ENCODE measurements at places on chromosomes 1 and 21.
A peak's percentile ranks its signal among the peaks of the same experiment; 100 is the strongest.

GRCh38 chr1:230878591-230878990 lies 10.3 kb upstream of the C1orf198 start:
- peak; percentile 68 for DNase-seq

GRCh38 chr1:100881687-100882086 lies 13.0 kb downstream of the EXTL2 start:
- no peak for DNase-seq

- no peak for DNase-seq
Measured at GRCh38 chr1:176775378-176775777, 312.4 kb downstream of the PAPPA2 start.

- DNase-seq: no peak
Measured at GRCh38 chr1:179924268-179924667, 30.3 kb upstream of the CEP350 start.

- DNase-seq: no peak
Measured at GRCh38 chr21:32570456-32570855, 14.9 kb downstream of the TCP10L start.

- DNase-seq: no peak
Measured at GRCh38 chr21:35615325-35615724, 445.0 kb downstream of the SETD4 start.

GRCh38 chr1:183622884-183623785 lies 12.4 kb downstream of the ARPC5 start:
- DNase-seq: no peak

DNA sequence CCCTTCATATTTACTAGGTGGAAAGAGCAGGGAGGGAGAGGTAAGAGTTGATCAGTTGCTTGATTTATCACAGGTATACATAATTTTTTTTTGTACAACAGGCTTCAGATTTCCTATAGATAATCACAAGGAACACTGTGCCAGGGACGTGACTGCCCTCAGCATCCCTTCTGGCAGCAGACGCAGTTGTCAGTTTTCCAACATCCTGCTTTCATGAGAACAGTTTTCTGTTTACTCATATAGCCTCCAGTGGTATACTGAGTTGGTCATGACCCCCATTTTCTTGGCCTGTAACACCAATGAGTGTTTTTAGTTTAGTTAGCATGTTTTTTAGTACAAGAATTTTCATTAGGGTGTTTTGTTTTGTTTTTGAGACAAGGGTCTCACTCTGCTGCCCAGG lies 37.9 kb upstream of the PTPRF start:
- DNase-seq: no peak

DNA sequence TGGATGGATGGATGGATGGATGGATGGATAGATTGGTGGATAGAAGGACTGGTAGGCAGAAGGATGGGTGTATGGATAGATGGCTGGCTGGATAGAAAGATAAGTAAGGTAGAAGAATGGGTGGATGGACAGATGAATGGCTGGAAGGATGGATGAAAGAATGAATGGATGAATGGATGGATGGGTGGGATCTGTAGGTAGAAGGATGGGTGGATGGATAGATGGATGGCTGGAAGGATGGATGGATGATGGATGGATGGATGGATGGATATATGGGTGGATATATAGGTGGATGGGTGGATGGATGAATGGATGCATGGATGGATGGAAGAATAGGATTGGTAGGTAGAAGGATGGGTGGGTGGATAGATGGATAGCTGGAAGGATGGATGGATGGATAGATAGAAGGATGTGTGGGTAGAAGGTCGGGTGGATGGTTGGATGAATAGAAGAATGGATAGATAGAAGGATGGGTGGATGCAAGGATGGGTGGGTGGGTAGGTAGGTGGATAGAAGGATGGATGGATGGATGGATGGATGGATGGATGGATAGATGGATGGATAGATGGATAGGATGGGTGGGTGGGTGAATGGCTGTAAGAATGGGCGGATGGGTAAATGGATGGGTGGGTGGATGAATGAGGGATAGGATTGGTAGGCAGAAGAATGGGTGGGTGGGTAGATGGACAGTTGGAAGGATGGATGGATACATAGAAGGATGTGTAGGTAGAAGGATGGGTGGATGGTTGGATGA lies 7.5 kb downstream of the MASP2 start:
- DNase-seq: no peak

DNA sequence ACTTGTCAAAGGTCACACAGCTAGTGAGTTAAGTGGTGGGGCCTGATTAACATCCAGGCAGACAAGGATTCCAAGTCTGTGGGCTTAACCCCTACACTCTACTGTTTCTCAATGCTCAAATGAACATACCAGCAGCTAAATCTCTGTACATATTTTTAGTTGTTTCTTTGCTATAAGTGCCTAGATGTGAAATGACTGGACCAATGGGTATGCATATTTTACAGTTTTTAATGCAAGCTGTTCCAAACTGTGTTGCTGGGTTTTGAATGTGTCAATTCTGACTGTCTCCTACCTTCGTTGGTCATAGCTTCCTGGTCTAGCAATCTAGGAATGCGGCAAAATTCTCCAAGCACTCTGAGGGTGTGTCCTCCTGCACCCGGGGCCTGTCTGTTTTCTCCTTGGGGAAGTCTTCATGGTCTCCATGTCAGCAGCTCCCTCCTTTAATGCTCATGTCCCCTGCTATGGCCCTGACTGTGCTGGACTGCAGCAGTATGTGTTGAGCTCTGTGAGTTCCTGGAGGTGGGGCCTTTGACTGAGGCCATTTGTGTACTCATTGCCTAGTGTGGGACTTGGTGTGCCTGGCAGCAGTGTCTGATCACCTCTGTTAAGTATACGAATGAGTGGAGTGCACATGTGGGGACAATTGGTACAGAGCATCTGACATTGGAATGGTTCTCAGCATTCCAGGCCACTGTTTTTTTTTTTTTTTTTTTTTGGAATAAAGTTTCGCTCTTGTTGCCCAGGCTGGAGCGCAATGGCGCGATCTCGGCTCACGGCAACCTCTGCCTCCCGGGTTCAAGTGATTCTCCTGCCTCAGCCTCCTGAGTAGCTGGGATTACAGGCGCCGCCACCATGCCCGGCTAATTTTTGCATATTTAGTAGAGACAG lies 72.9 kb upstream of the SLC2A1 start:
- DNase-seq: no peak

- no peak for DNase-seq
Measured at GRCh38 chr1:6271006-6271405, 10.1 kb upstream of the GPR153 start.

DNA sequence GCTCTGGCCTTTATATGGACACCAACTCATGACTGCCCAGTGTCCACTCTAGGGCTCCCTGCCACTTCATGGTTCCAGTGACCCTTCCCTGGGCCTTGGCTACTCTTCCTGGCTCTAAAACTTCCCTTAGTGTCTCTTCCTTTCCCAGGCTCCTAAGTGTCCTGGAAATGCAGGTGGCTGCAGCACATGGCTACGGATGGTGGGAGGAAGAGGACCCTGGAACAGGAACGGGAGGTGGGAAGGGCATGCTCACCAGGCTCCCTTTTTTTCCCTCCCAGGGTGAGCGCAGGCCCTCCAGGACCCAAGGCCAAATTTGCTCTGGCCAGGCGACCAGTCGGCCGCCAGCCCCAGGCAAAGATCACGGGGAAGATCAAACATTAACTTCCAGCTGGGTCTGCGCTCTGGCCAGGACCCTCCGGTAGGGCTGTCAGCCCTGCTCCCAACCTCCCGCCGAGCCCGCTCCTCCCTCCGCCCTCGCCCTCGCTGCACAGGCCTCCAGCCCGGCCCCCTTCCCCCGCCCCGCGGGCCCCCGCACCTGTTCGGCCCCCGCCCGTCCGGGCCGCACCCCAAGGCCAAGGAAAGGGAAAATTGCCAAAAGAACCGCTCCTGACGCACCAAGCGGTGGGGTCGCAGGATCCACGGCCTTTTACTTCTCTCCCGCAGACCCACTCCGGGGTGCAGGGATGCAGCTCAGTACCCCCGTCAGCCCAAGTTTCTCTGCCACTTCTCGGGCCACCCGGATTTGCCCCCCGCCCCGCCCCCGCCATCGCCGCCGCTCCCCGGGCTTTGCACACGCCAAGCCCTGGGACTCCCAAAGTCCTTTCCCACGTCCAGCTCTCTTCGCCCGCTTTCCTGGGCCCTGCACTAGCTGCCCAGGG lies 894 bp downstream of the TCEA3 start:
- DNase-seq: no peak

DNA sequence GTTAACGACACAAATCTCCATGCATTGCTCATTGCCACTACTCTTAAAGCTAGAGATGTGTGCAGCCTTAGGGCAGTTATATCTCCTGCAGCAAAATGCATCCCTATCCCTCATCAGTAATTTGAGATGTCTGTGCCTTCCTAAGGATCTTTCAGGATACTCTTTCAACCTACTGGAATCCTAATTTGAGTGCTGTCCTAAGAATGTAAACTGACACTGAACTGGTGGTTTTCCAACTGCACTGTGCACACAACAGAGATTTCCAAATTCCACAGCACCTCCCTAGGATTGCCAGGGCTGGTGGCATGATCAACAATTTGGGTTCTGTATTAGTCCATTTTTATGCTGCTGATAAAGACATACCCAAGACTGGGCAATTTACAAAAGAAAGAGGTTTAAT lies 193.9 kb downstream of the LTN1 start:
- DNase-seq: no peak

DNA sequence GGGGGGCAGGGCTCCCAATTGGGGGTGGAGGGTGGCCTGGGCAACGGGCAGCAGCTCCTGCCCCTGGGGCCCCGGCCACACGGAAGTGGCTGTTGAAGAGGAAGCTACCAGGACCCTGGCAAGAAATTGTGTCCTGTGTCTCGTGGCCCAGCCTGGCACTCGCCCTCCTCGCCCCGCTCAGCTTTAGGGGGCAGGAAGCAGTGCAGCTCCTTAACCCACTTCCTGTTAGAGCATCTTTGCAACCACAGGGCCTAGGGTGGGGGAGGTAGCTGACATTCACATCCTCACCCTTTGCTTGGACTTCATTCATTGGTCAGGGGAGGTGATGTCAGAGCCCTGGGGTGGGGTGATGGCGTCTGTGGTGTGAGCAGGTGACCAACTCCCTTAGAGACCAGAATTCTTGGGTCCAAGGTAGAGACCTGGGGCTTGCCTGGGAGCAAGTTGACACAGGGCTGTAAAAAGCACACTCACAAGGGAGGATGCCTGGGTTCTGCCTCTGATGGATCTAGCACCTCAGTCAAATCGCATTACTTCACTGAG lies at the start of gene ARHGAP30:
Gene ARHGAP30 (minus strand): TSS at position 161 of the 540 bp plus-strand sequence. CDS start 267 bp downstream, outside the sequence.
- DNase-seq: no peak

GRCh38 chr1:109249654-109250401 lies 489 bp downstream of the CELSR2 start:
- no peak for DNase-seq

GRCh38 chr1:156172696-156173470 lies 19.5 kb downstream of the SEMA4A start:
- DNase-seq: no peak

DNA sequence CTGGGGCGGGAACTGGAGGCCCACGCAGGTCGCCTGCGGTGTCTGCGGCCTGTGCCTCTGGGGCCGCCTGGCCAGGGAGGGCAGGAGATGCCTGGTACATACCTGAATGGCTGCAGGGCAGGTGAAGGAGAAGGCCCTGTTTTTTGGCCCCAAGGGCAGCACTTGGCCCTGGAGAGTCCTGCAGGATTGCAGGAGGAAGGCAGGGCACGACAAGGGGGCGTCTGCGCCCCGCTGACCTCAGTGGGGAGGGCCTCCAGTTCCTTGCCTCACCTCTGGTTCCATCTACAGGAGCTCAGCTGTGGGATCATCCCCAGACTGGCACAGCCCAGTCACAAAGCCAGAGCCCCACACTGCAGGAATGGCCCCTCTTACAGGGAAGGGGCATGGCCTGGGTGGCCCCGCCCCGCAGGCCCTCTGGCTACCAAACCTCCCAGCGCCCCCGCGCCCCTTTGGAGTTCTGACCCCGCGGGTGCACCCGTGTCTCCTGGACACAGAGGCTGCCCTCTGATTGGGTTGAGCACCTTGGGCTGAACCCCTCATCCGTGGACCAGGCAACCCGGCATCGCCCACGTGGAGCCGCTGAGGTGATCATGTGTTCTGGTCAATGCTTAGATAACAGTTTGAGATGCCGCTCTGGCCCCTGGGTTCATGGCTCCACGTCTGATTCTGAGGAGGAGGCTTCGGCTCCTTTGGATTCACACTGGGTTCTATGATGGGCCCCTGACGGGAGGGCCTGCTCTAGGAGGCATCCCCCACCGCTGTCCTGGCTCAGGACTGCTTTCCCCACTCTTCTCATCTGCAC lies 1.3 kb upstream of the PEX10 start:
- DNase-seq: no peak

- no peak for DNase-seq
Measured at GRCh38 chr1:209720826-209721225, 16.2 kb downstream of the HSD11B1 start.

DNA sequence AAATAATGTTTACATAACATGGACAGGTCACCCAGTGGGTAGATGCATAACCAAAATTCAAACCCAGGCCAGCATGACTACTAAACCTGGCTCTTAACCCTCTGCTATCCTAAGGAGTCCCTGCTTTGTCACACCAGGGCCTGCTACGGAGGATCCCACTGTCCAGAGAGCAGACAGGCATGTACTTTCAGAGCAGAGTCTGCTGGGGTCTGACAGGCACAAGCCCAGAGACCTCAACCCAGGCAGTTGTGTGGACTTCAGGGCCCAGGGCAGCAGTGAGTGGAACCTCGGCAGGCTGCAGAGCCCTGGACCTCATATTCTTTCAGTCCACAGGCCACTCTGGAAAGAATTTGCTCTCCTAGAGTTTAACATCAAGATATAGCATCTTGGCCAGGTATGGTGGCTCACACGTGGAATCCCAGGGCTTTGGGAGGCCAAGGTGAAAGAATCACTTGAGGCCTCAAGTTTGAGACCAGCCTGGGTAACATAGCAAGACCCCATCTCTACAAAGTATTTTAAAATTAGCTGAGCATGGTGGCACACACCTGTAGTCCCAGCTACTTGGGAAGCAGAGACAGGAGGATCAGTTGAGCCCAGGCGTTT lies 16.1 kb upstream of the S100A7 start:
- DNase-seq: no peak

- DNase-seq: peak; percentile 43
Measured at GRCh38 chr1:222182641-222183040, 365.3 kb downstream of the HHIPL2 start.

GRCh38 chr21:32881458-32881857 lies 109.9 kb upstream of the PAXBP1 start:
- no peak for DNase-seq

DNA sequence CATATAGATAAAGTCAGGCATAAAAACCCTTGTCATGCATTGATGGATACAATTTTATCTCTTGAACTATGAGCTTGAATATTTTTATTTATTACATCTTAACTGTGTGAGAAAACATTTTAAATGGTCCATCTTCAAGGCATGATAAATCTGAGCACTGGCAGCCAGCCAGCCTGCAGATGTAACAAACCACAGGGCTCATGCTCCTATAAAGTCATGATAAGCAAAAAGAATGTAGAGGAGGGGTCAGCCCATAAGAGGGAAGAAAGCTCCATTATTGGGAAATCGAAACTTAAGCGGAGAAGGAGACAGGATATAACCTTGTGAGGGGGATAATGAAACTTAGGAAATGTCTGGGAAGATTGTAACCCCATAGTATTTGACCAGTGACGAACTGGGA lies 839.0 kb downstream of the LRRIQ3 start:
- DNase-seq: no peak

GRCh38 chr1:117605164-117605773 lies 579 bp upstream of the TENT5C start:
- no peak for DNase-seq
